Caki2 (cell line): ENCODE measurements at places on chromosomes 7 and 10. TPM values are rescaled to one million over a fixed set of nuclear protein-coding genes. Genes with fewer than 3 reads are reported as not detected.

CYP3A4 gene
- not detected in 2 replicates for total RNA-seq

VAX1 gene
- 0.27 and 0.67 TPM in 2 replicates for total RNA-seq

C7orf57 gene
- total RNA-seq = 0.26 and 1.6 TPM in 2 replicates

FAM25G gene
- not detected in 2 replicates for total RNA-seq

ADAM12 gene
- total RNA-seq = 14.0 and 26.1 TPM in 2 replicates

FGF8 gene
- total RNA-seq = not detected in 2 replicates

METTL27 gene
- 60.4 and 71.8 TPM in 2 replicates for total RNA-seq

GPER1 gene
- total RNA-seq = 2.5 and 7.7 TPM in 2 replicates

OR2A12 gene
- not detected in 2 replicates for total RNA-seq

EIF3A gene
- 26.5 and 36.2 TPM in 2 replicates for total RNA-seq

ASIC3 gene
- 0.84 and 1.6 TPM in 2 replicates for total RNA-seq

TMEM236 gene
- total RNA-seq = 0.14 TPM in 1 of 2 replicates, not detected in the other

ANXA8 gene
- total RNA-seq = 0.68 and 0.72 TPM in 2 replicates

PRSS2 gene
- not detected in 2 replicates for total RNA-seq

ANKRD2 gene
- 15.6 and 19.4 TPM in 2 replicates for total RNA-seq

THSD7A gene
- 0.06 and 0.20 TPM in 2 replicates for total RNA-seq

MAGI2 gene
- total RNA-seq = 0.84 and 1.5 TPM in 2 replicates

ADAM22 gene
- 0.37 and 0.61 TPM in 2 replicates for total RNA-seq

LEP gene
- total RNA-seq = not detected in 2 replicates

SLC18A2 gene
- not detected in 2 replicates for total RNA-seq

SLC16A9 gene
- 4.9 and 8.9 TPM in 2 replicates for total RNA-seq

ZNF107 gene
- 0.52 and 1.1 TPM in 2 replicates for total RNA-seq

SLC13A1 gene
- not detected in 2 replicates for total RNA-seq

IDI2 gene
- not detected in 2 replicates for total RNA-seq

NACAD gene
- not detected in 2 replicates for total RNA-seq

ZNF365 gene
- 3.4 and 10.1 TPM in 2 replicates for total RNA-seq

HMX3 gene
- not detected in 2 replicates for total RNA-seq

TSPAN13 gene
- 47.5 and 57.1 TPM in 2 replicates for total RNA-seq

SBDS gene
- 46.5 and 47.7 TPM in 2 replicates for total RNA-seq

ACTL6B gene
- not detected in 2 replicates for total RNA-seq

HDAC9 gene
- total RNA-seq = 19.5 and 21.5 TPM in 2 replicates

WDR86 gene
- total RNA-seq = not detected in 2 replicates

MYPN gene
- total RNA-seq = 0.64 TPM in 1 of 2 replicates, not detected in the other

AKR1C8 gene
- total RNA-seq = 4.3 TPM in 1 of 2 replicates, not detected in the other

LRRTM3 gene
- not detected in 2 replicates for total RNA-seq

LBX1 gene
- total RNA-seq = not detected in 2 replicates

PNLIP gene
- not detected in 2 replicates for total RNA-seq

GIMAP8 gene
- total RNA-seq = not detected in 2 replicates

PKD1L1 gene
- not detected in 2 replicates for total RNA-seq
